Stimulated activated CD4-positive, alpha-beta T cell treated with anti-CD3 and anti-CD28 coated beads, Interleukin-1b, Interleukin-23, amount 100 ng/mL, for 1 hour (primary cell): ENCODE measurements at places on chromosomes 1 and 21.
A peak's percentile ranks its signal among the peaks of the same experiment; 100 is the strongest.

DNA sequence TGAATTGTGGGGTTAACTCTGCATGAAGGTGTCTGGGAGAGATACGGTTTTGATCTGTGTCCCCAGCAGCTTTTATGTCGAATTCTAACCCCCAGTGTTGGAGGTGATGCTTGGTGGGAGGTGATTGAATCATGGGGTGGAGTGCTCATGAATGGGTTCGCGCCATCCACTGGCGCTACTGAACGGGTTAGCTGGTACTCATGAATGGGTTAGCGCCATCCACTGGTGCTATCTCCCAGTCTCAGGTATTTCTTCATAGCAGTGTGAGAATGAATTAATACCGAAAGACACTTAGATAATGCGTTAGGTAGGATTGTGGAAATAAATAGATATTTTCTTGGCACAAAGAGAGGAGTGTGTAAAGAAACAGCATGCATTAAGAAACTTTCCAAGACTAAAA is 32.9 kb upstream of the CLDN8 start:
- no peak for DNase-seq

DNA sequence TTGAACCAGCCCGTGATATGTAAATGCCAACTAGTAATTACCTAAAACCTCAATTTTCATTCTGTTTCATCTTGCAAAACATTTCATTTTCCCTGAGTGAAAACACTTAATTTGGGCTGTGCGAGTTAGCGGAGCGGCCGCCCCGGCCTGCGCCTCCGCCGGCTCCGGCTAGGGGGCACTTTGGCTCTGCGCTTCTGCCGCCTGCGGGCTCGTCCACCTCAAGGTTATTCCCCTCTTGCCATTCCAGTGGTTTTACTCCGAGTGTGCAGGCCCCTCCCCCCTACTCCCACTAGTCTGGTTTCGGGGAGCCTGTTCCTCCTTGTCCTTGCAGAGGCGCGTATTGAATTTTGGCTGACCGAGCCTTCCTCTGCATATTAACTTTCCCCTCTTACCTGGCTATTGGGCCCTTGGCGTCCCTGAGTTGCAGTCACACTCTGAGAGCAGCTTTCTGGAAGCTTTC is 55.6 kb downstream of the PEX14 start:
- DNase-seq: no peak

- no peak for DNase-seq
These were observed 24.1 kb downstream of the GPR3 start for GRCh38 chr1:27416387-27417111.

GRCh38 chr1:143665606-143666005 is 306.2 kb downstream of the FAM72C start:
- no peak for DNase-seq

- no peak for DNase-seq
These were observed 30.2 kb upstream of the SMIM12 start for GRCh38 chr1:34889705-34890104.

- no peak for DNase-seq
These were observed 58.7 kb downstream of the NENF start for GRCh38 chr1:212491454-212491853.

DNA sequence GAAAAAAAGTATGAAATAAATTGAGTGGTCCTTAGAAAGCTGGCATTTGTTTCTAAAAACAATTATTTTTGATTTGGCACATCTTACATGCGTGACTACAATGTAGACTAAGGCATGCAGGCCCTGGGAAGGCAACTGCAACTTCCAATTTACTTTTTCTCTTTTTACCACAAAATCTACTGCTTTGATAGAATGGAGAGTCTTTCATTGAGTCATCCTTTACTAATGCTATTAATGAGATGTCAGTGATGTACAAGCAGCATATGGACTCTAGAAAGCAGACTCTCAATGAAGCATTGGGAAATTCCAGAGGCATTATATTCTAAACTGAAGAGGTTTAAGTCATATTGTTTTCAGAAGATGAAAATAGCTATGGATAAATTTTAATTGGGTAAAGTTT is 29.6 kb upstream of the PRRX1 start:
- DNase-seq: no peak

- DNase-seq: no peak
These were observed 83.6 kb downstream of the SIK1 start for GRCh38 chr21:43343095-43343991.

DNA sequence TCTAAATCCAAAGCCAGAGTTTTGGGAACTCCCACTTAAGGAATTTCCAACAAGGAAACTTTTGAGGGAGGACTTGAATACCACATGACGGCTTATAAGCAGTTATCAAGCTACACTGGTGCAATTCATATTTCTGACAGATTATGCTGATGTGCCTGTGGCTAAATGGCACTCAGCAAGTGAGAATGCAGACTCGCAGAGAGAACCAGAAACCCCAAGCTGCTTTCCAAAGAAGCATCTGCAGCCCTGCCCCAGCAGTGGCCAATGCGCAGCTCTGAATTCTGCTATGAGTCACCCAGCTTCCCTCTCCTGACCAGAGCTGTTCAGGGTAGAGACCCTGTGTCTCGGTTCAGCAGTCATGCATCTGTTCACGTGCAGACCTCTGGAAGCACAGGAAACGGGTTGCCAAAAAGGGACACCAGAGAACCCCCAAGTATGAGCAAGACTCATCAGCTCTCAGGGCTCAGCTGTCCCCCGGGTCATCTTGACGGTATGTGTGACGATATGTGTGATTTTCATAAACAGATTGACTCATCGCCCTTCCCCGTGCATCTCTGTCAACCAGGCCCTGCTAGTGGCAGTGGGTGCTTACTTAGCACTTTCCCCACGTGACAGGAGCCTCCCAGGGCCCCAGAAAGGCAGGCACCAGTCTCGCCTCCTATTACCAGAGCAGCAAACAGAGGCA is 76.3 kb downstream of the ITPKB start:
- peak; percentile 47 for DNase-seq

- DNase-seq: no peak
These were observed 459.8 kb downstream of the KCNT2 start for GRCh38 chr1:196148367-196148970.

GRCh38 chr1:198417039-198417438 is 123.4 kb downstream of the ATP6V1G3 start:
- DNase-seq: no peak

- DNase-seq: no peak
These were observed 5.1 kb upstream of the RUNX3 start for GRCh38 chr1:24935196-24935526.

DNA sequence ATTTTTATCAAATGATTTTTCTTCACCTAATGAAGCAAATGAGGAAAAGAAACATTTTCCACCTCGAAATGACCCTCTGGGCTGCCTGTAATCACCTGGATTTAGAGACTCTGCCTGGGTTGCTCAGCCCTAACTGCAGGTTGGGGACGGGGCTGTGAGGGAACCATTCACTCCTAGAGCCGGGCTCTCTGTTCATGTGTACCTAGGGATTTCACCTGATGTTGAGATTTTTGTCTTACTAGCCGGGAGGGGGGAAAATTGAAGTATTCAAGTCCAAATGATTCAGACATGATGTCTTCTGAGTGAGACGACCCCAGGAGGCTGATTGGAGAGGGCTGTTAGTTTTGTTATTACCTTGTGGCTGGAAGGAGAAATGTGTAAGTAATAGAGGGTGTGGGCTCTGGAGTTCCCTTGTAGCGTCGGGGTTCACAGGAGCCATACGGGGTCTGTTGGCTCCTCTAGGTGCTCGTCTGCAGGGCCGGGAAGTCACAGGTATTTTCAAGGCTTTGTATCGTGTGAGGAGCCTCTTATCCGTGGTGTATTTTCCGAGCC is 42.3 kb upstream of the PWP2 start:
- no peak for DNase-seq

DNA sequence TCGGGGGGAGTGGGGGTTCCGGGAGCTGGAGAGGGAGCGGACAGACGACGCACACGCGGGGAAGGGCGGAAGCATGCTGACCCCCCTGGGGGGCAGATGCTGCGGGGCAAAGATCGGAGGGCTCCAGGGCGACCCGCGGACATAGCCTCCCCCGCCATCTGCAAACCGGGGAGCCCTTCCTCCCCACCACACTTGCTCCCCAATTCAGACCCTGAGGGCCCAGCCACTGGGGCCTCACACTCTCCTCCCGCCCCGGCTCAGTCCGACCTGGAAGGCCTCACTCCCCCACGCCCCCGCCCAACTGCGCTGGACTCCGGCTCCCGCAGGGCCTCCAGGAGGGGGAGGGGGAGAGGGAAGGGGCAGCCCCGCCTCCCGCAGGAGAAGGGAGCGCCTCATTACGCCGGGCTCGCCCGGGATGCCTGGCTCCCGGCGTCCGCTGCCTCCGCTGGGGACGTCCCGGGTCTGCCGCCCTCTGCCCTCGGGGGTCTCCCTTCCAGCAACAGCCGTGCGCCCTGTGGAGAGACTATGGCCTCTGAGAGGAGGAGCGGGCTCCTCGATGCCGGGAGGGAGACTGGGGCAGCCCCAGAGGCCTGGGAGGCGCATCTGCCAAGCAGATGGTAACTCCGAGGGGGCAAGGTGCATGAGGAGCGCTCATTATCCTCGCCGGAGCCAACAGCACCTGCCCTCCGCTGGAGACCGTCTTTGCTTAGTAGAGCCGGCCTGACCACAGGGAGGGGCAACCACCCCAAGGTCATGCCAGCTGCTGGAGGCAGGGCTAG is 636 bp upstream of the CAMK2N1 start:
- no peak for DNase-seq

GRCh38 chr1:95002540-95003432 is 70.0 kb downstream of the ALG14 start:
- no peak for DNase-seq

- DNase-seq: no peak
These were observed 13.8 kb downstream of the WLS start for GRCh38 chr1:68218490-68218889.

GRCh38 chr1:45914836-45915235 is 111.4 kb downstream of the MAST2 start:
- no peak for DNase-seq

- DNase-seq: no peak
These were observed 17.9 kb upstream of the KCNE2 start for GRCh38 chr21:34345892-34346291.

- no peak for DNase-seq
These were observed 19.0 kb downstream of the SLC37A1 start for GRCh38 chr21:42532466-42533181.

GRCh38 chr1:243726806-243727502 is 123.1 kb downstream of the AKT3 start:
- DNase-seq: no peak

- DNase-seq: no peak
These were observed 40.6 kb upstream of the GREM2 start for GRCh38 chr1:240652549-240652948.

- no peak for DNase-seq
These were observed 98.0 kb downstream of the WDR4 start for GRCh38 chr21:42781150-42781970.

- no peak for DNase-seq
These were observed 24.8 kb downstream of the TFAP2E start for GRCh38 chr1:35597870-35598269.

GRCh38 chr1:234838820-234839219 is 228.8 kb upstream of the IRF2BP2 start:
- no peak for DNase-seq

DNA sequence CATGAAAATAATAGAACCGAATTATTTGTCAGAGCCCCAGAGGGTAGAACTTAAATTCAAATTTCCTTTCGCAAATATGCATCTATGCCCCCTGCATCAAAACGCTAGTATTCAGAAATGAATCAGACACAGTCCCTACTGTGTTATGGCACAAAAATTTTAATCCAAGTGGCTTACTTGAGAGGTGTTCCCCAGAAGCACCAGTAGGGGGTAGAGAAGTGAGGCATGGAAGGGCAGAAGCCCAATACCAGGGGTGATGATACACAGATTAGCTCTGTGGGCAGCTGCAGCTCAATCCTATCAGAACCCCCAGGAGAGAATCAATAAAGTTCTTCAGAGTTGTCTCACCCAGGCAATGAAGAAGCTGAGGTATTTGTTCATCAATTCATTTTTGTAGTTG is 342.2 kb downstream of the OMA1 start:
- no peak for DNase-seq

DNA sequence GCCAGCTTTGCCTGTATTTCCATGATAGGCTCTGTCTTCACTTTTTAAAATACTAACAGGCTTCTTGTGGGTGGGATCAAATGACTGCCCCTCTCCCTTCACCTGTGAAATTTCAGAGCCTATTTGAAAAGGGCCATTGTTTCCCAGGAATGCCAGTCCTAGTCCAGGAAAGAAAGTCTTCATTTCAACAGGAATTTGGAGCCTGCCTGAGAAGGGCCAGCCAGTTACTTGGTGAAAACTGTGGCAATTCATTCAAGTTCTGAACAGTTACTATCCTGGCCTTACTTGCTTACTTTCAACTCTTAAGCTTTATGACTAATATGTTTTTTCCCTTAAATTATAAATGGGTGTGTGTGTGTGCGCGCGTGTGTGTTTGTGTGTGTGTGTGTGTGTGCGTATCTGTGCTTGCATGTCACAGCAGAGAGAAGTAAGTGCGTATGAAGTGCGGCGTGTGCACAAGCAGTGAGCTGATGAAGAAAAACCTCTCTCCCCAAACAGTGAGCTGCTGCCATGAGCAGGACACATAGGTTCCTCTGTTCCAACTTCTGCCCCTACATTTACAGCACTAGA is 67.5 kb upstream of the RNPC3 start:
- no peak for DNase-seq

GRCh38 chr1:165248969-165249571 is 107.4 kb downstream of the LMX1A start:
- DNase-seq: no peak
